Stimulated activated CD8-positive, alpha-beta memory T cell treated with anti-CD3 and anti-CD28 coated beads, Interleukin-7, amount 100 ng/mL, for 24 hours (primary cell): ENCODE measurements at places on chromosomes 7 and 10.

DNA sequence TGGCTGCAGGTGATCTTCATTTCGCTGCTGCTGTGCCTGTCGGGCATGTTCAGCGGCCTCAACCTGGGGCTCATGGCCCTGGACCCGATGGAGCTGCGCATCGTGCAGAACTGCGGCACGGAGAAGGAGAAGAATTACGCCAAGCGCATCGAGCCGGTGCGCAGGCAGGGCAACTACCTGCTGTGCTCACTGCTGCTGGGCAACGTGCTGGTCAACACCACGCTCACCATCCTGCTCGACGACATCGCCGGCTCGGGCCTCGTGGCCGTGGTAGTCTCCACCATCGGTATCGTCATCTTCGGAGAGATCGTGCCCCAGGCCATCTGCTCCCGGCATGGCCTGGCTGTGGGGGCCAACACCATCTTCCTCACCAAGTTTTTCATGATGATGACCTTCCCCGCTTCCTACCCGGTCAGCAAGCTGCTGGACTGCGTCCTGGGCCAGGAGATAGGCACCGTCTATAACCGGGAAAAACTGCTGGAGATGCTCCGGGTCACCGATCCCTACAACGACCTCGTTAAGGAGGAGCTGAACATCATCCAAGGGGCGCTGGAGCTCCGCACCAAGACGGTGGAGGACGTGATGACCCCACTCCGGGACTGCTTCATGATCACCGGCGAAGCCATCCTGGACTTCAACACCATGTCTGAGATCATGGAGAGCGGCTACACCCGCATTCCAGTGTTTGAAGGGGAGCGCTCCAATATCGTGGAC, 1.3 kb downstream of the CNNM2 start:
- no peak for DNase-seq

GRCh38 chr10:71039551-71039950, 151.2 kb upstream of the PCBD1 start:
- DNase-seq = no peak

DNA sequence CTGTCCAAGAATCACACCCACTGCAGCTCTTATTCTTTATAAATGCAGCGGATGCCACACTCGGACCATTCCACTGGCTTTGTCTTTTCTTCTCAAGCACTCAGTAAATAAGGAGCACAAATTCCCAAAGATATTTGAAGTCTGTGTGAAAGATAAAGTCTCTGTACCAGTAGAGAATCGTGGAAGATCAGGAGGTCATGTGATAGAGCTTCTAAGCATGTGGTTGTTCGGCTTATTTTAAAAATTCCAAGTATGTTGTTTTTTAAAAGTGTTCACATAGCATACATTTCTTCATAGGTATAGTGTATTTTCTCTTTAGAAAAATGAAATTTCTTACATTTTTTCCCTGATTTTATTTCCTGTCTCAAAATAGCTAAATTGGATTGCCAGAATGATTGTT, 75.8 kb downstream of the NOC3L start:
- no peak for DNase-seq

DNA sequence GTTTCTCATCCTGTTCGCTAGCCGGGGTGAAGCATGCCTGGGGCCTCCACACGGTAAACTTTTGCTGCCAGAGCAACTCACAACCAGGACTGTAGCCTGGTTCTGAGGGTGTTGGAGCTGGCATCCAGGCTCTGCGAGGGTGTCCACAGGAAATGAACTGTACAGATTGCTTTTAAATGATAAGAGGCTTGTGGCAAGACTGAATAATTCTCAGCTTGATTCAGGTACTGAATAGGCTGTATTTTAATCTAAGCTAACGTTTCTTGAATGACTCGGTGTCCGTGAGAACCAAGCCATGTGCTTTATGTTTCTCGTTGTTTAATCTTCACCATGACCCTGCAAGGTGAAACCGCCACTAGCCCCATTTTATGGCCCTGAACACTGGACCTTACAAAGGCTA, 49.3 kb downstream of the EEPD1 start:
- DNase-seq = no peak
